Right renal pelvis (tissue), 4 donors: ENCODE measurements at places on chromosomes 6 and 20. TPM values are rescaled to one million over a fixed set of nuclear protein-coding genes. Genes with fewer than 3 reads are reported as not detected.

- no peak for DNase-seq
Measured at GRCh38 chr6:22473991-22474682, 95.2 kb upstream of the HDGFL1 start.

The C20orf204 gene
- 0.62 TPM for polyA plus RNA-seq

GRCh38 chr6:111222341-111222740 is 135.0 kb downstream of the SLC16A10 start:
- no peak for DNase-seq

GRCh38 chr6:131134980-131135243 is 355 bp upstream of the AKAP7 start:
- DNase-seq, result no peak

DNA sequence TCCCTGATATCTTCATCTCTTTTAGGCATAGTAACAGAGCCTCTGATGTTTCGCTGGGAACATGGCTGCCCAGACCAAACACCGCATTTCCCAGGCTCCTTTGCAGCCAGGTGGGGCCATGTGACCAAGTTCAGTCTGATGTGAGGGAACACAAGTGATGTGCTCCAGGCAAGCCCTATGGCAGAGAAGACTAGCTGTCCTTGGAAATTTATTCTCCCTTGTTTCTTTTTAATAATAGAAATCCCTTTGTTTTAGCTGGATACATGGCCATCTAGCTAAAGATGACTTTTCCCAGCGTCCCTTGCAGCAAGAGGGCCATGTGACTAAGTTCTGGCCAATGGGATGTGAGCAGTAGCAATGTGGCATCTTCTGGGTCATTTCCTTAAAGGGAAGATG is 30.8 kb downstream of the SLC2A10 start:
- no peak for DNase-seq

DNA sequence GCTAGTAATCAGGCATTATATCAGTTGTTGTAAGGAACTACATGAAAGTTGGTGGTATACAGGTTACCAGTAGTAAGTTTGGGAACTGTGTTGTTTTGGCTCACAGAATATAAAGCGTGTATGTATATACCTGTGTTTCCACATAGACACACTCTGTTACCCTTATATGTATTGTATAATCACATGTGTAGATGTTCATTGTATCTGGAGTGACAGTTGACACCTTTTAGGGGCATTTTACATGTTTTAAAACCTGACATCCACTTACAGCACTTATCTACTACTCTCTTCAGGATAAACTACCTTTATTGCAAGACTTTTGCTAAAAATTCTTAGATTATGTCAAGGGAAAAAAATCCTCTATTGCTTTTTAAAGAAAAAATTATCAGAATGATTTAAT is 228.9 kb downstream of the LAMA2 start:
- DNase-seq, result no peak

The TAGAP gene
- polyA plus RNA-seq, result 1.4 TPM

DNA sequence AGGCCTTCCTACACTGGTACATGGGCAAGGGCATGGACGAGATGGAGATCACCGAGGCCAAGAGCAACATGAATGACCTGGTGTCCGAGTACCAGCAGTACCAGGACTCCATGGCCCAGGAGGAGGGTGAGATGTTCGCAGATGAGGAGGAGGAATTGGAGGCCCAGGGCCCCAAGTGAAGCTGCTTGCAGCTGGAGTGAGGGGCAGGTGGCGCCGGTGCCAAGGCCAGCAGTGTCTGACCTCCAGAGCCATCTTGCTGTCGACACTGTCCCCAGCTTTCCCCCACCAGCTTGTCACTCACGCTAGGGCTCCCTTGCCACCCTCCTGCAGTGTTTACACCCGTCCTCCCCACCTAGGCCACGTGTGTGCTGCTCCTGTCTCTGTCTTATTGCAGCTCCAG is 12.2 kb downstream of the GABRR2 start:
- no peak for DNase-seq

DNA sequence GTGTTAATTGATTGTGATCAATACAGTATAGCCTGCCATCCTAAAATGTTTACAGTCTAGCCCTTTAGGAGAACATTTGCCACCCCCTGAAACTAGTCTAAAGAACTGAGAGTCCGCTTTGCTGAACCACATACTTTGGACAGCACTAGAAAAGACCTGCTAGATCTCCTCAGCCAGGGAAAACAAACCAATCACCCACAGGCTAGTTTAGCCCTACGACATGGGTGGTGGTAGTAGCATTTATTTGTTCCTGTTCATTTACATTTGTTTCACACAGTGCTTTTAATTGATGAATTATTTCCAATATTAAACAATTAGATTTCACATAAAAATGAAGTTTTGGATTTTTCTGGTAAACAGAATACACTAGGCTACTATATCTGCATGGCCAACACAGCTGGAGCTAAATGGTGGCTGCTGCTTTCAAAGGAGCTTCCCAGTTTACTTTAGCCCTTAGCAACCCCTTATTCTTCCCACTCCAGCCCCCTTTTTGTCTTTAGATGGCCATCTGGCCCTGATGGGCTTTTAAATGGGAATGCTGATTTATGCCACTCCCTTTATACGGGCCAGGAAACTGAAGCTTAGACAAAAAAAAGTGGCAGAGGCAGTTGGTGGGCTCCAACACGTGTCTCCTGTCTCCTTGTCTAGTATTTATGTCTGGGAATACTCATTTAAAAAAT is 72.4 kb downstream of the ADGRG6 start:
- DNase-seq, result no peak

DNA sequence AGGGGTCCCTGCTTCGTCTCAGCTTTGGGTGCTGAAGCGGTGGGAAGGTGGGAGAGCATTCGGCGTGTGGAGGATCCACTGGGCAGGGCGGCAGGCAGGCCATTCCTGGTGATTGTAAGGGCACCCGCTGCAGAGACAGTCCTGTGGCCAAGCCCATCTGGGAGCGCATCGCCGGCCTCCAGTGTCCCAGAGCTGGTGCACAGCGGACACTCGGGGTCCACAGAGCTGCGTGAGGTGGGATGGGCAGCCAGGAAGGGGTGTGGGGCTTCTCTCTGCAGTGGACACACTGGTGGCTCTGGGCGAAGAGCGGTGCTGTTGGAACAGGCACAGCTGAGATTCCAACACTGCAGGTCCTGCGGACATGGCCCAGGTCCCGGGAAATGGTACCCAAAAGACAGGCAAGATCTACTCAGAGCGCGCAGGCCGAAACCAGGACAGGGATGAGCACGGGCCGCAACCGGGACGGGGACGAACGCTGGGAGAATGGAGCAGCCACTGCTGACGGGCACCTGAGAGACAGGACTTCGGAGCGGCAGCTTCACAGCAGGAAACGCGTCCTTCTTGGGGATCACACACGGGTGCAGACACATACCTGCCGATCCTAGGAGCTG is 188.2 kb downstream of the ERMARD start:
- no peak for DNase-seq

- no peak for DNase-seq
Measured at GRCh38 chr6:111614833-111615582, 9.3 kb upstream of the TRAF3IP2 start.

The PACSIN1 gene
- 0.73 TPM for polyA plus RNA-seq

The WFDC5 gene
- not detected for polyA plus RNA-seq
